Fibroblast of lung (primary cell): ENCODE measurements at places on chromosomes 2 and 18. TPM values are rescaled to one million over a fixed set of nuclear protein-coding genes. Genes with fewer than 3 reads are reported as not detected.

GRCh38 chr2:9846554-9846953 lies 3.3 kb downstream of the TAF1B start:
- DNase-seq = peak; percentile 19

DNA sequence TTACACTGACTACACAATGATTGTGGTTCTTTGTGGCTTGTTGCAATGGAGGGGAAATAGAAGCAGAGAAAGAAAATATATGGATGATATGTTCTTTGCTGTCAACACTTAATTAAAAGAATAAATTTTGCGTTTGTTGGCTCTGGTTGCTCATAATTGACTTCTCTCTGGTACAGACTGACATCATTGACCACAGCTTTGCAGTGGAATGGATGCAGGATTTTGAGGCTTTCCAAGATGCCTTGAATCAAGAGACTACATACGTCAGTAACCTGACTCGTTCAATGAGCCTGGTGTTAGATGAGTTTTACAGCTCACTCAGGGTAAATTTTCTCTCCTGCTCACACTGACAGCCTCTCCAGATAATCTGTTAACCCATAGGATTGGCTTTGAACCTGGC lies 9.9 kb downstream of the GPN1 start:
- DNase-seq = peak; percentile 68

DNA sequence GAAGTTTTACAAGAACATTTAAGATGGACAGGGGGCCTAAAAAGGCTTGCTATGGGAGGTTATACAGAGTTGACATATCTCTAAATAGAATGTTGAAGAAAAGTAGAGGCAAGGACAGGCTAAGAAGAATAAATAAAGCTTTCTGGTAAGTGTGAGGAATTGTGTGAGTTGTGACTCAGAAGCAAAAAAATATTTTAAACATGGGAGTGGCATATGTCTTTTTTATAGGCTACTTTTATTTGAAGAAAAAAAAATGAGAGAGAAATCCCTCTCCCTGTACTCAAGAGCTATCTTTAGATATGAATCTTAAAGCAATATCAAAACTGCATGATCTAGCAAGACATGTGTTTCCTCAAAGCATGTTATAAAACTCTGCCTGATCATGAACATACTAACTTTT lies 41.1 kb downstream of the RAB3GAP1 start:
- DNase-seq = no peak

DNA sequence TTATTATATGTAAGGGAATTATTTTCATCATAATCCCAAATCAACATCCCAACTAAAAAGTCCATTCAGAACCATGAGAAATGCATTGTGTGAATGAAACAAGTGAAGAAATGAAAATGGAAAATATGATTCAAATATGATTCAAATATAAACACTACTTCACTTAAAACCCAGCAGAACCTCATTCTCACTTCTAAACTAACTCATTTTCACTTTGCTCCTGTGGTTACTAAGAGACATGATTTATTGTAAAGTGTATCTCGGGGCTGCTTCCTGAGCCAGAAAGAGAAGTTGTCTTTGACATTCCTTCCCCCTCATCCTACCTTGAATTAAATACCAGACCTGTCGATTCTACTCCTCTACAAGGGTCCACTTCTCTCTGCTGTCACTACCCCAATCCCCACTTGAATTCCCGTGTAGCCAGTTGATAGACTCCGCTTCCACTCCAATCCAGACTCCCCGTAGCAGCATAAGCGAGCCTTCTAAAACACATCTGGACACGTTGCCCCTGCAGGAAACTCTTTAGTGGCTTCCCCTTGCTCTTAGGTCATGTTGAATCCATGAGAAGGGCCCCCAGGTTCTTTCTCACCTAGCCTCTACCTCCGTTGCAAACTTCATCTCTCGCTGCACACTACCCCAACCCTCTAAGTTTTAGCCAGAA lies 697.0 kb upstream of the ID2 start:
- DNase-seq = no peak

The ANKRD53 gene
- total RNA-seq = 0.26 and 1.3 TPM in 2 replicates

- no peak for DNase-seq
Observed at GRCh38 chr2:68779595-68779994, 45.0 kb downstream of the ARHGAP25 start.
